ENCODE measurements at places on chromosomes 5 and 9. TPM values are rescaled to one million over a fixed set of nuclear protein-coding genes. Genes with fewer than 3 reads are reported as not detected.

- DNase-seq: no peak
Measured at GRCh38 chr5:32172923-32173266, 1.2 kb downstream of the GOLPH3 start.

BSPRY gene
- 9.8 TPM for total RNA-seq

CXCL14 gene
- total RNA-seq: not detected

- no peak for DNase-seq
Measured at GRCh38 chr5:156947925-156948324, 15.1 kb downstream of the TIMD4 start.

- DNase-seq: no peak
Measured at GRCh38 chr5:44384816-44385215, 4.4 kb downstream of the FGF10 start.

PCDHA11 gene
- total RNA-seq: 5.2 TPM

GRCh38 chr5:91053741-91054025, 329.4 kb downstream of the ARRDC3 start:
- no peak for DNase-seq

EIF4E1B gene
- not detected for total RNA-seq

- DNase-seq: no peak
Measured at GRCh38 chr5:8229551-8229950, 360.6 kb downstream of the MTRR start.

SLC34A1 gene
- not detected for total RNA-seq

LURAP1L gene
- total RNA-seq: 25.4 TPM

PAEP gene
- total RNA-seq: 6.3 TPM

SOHLH1 gene
- not detected for total RNA-seq

MED27 gene
- total RNA-seq: 4.9 TPM

DNAJC21 gene
- 47.3 TPM for total RNA-seq

JAKMIP2 gene
- 4.8 TPM for total RNA-seq

GRCh38 chr9:89458768-89459496, 39.0 kb downstream of the SEMA4D start:
- no peak for DNase-seq

DNA sequence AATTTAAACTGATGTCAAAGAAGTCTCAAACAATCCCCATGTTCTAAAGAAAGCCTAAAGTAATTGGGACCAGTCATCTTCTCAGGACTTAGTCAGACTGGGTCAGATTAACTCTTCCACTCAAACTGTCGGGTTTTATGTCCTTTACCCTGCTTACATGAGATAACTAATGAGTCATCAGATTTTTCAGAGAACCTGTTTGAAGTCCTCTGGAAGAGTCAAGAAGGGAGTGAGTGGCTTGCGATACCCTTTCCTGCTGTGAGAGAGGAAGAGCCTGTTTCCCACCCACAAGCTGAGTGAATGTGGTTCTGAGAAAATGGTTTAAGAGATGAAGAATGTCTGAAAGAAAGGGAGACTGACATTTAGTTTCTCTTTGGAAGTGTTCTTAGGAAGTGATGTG, 1866.7 kb upstream of the C9orf72 start:
- DNase-seq: no peak

THBS4 gene
- 0.44 TPM for total RNA-seq

GRCh38 chr5:131268758-131269370, 5.0 kb downstream of the CDC42SE2 start:
- no peak for DNase-seq

DNA sequence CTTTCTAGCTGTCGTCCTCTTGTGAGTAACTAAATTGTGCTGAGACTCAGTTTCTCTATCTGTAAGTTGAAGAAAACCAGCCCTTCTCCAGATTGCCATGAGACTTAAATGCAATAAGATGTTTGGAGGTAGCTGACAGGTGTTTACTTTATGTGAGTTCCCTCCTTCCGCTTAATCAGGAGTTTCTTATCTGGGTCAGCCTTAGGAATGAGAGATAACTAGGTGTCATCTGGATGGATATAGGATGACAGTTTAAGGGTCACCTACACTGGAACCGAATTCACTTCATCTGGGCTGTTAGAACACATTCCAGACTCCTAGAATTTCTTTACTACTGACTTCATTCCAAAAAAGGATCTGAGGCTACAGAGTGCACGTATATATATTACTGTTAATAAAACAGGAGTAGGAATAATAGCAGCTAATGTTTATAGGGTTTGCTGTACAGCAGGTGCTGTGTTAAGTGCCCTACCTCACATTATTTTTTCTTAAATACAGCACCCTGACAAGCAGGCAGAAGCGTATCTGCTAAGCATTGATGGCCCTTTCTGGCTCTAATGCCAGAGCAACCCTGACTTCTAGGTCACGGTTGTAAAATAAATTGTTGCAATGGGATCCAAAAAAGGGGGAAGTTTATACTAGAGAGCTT, 30.0 kb upstream of the CPEB4 start:
- DNase-seq: no peak

ECM2 gene
- 11.3 TPM for total RNA-seq

PCDHA1 gene
- total RNA-seq: not detected

GRCh38 chr5:140630292-140631035, 2.5 kb downstream of the CD14 start:
- DNase-seq: no peak

STING1 gene
- 120 TPM for total RNA-seq

GRCh38 chr9:2086971-2087370, 71.8 kb downstream of the SMARCA2 start:
- DNase-seq: no peak

GRCh38 chr9:35948451-35948850, 9.5 kb downstream of the OR2S2 start:
- no peak for DNase-seq

LCNL1 gene
- 6.3 TPM for total RNA-seq

DNA sequence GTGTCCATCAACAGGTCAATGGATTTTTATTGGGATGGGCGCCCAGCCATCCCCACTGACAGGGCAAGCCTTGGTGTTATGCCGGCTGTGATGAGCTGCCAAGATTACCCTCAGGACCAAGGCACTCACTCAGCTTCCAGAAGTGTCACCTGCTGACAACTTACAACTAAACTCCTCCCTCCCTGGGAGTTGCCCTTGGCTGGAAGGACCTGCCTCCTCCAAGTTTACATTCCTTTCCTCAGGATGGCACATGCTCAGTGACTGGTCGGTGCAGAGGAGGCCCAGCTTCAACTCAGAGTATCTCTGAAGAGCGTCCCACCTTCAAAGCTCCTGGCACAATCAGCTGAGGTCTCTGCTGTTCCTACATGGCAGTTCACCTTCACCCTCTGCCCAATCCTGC, 52.5 kb upstream of the ZBTB43 start:
- DNase-seq: no peak

GRCh38 chr5:161138751-161139455, 286.9 kb upstream of the ATP10B start:
- no peak for DNase-seq

GRCh38 chr5:157855404-157855994, 3.4 kb downstream of the CLINT1 start:
- peak; percentile 50 for DNase-seq

DNA sequence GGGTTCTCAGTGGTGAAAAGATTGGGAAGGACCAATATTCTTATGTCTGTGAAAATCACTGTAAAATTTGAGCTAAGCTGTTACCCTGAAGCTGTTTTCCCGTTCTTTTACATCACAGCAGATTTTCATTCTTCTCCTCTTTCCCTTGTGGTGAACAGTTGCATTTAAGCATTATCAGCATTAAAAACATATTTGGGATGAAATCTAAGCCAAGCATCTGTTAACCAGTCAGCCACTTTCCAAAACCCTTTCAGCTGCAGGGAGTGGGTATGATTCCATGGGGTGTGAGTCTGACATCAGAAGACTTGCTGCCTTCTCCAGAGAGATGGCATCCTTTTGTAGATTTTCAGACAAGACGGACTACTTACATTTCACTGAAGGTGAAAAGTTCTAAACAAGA, 97.2 kb downstream of the TRIO start:
- no peak for DNase-seq

MZB1 gene
- 16.3 TPM for total RNA-seq

DNA sequence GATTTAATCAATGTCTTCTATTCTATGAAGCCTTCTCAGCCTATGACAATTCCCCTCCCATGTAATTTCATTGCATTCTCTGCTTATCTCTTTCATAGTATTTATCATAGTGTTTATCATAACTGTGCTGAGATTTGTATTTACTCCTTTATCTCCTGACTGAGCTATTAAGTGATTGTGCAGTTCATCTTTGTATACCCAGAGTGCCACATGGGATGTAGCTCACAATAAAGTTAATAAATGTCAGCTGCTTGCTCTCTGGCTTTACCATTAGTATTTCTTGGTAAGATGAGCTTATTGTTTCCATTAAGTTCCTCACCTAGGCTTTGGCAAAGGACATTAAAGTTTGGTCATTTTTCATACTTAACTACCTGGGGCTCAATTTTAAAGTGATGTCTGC, 275.1 kb upstream of the MPDZ start:
- no peak for DNase-seq
